Fibroblast of the conjunctiva (primary cell): ENCODE measurements at places on chromosomes 16 and 17.

GRCh38 chr17:27840688-27841087 is 40.4 kb upstream of the NOS2 start:
- DNase-seq: no peak

GRCh38 chr17:20053361-20053964 is 44.3 kb downstream of the SPECC1 start:
- DNase-seq: no peak

GRCh38 chr16:70757183-70757582 is 43.8 kb downstream of the VAC14 start:
- DNase-seq: no peak

- no peak for DNase-seq
Observed at GRCh38 chr17:57508671-57509070, 236.4 kb downstream of the CCDC182 start.

DNA sequence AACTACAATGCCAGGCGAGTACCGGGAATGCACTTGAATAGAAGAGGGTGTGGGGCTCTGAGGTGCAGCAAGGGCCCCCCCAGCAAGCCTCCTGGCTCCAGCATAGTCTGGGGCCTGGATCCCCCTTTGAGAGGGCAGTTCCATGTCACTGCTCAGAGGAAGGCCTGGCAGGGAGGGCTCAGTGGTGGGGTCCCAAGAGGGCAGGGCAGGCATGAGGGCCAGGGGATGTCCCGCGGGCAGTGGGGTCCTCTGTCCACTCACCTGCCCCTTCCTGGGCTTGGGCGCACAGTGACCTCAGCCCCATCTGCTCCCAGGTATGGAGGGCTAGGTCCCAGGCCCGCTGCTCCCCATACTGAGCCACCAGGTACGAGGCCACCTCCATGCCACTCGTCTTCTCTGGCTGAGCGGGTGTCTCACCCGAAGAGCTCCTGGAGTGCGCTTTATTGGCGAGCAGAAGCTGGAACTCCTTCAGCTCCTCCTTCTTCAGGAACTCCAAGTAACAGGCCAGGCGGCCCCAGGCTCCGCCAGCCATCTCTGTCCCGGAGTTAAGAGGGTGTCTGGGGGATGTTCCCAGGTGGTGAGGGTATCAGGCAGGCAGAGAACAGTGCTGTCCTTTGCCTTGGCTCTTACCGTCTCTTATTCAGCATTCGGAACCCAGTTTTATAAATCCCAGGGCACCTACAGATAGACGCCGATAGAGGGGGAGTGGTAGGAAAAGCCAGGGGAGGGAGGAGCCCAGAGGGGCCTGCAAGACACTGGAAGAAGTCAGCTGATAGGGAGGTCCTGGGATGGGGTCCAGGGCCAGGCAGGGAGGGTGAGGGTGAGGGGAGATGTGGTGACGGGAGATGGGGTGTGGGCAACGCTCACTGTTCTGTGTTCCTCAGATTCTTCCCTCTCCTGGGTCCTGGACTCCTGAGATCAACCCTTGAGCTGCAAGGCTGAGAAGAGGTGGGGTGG is 605 bp downstream of the NLRP1 start:
- DNase-seq: no peak

DNA sequence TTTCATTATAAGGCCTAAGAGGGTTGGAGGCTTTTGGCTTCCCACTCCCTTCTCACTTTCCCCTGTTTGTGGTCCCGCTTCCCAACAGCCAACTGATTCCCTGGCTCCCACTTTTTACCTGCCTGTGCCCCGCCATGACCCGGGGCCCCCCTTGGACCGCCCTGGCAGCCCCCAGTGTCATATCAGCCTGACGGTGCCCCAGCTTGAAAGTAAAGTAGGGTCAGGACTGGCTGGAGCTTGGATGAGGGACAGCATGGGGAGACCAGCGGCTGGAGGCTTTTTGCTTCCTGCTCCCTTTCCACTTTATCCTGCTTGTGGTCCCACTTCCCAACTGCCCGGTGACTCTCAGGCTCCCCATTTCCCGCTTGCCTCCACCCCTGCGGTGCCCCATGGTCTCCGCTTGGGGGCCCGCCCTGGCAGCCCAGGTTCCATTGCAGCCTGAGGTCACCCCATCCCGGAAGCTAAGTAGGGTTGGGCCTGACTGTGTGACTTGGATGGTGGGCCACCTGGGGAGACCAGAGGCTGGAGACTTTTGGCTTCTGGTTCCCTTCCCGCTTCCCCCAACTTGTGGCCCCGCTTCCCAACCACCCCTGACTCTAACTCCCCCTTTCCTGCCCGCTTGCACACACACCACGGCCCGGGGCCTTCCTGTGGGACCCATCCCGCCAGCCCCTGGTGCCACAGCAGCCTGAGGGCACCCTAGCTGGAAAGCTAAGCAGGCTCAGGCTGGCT is 2274.7 kb downstream of the TP53TG3F start:
- no peak for DNase-seq

DNA sequence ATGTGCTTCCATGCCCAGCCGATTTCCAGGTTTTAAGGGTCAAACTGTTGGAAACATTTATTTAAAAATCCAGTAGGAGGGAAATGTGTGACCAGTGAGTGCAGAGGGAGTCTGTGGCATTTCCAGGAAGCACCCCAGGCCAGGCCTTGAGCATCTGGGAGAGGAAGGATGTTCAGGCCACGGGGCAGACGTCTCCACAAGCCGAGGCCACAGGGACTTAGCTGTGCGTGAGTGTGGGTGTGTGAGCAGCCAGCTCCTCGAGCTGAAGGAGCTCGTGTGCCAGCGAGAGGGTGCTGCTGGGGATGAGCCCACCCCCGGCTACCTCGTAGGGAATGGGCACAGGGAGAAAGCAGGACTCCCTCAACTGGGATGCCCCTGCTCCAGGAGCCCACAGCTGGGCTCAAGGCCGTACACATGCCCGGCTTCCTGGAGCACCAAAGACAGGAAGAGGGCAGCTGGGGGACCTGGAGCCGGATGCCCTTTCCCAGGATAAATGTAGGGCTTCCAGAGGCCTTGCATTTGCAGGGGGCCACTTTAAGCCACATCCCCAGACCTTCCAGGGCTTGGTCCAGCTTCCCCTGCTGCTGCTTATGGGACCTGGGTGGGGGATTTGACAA is 12.5 kb downstream of the NPTX1 start:
- no peak for DNase-seq
